ENCODE measurements at places on chromosomes 1 and 21.

DNA sequence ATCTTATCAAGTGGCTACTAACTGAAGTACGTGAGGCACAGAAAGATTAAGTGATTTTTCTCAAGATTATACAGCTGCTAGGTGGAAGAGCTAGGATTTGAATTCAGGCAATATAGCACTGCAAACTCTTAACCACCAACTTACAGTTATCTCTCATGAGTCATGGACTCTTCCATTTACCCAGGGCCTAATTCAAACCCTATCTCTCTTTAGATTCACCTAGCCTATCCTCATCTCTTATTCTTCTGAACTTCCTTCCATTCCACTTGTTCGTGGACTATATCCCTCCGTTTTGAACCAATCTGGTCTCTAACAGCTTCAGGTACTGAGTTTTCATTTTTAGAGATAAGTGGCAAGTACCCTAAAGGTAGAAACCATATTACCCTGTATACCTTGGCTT lies 92.8 kb upstream of the DMRTA2 start:
- DNase-seq, result no peak

DNA sequence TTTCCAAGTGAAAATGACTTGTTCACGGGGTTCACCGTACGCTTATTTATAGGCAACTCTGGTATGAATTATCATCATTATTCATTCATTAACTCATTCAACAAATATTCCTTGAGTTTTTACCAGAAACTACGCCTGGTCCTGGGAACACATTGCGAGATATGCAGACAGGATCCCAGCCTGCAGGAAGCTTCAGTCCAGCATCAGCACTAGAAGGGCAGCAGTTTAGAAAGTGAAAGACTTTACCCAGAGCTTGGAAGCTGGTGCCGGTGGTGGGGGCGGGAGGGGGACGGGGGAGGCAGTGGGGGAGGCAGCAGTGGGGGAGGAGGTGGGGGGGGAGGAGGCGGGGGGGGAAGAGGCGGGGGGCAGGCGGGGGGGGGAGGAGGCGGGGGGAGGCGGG lies 55.9 kb downstream of the SETD4 start:
- DNase-seq, result no peak

- DNase-seq, result no peak
Measured at GRCh38 chr21:26087223-26087918, 83.2 kb downstream of the APP start.

DNA sequence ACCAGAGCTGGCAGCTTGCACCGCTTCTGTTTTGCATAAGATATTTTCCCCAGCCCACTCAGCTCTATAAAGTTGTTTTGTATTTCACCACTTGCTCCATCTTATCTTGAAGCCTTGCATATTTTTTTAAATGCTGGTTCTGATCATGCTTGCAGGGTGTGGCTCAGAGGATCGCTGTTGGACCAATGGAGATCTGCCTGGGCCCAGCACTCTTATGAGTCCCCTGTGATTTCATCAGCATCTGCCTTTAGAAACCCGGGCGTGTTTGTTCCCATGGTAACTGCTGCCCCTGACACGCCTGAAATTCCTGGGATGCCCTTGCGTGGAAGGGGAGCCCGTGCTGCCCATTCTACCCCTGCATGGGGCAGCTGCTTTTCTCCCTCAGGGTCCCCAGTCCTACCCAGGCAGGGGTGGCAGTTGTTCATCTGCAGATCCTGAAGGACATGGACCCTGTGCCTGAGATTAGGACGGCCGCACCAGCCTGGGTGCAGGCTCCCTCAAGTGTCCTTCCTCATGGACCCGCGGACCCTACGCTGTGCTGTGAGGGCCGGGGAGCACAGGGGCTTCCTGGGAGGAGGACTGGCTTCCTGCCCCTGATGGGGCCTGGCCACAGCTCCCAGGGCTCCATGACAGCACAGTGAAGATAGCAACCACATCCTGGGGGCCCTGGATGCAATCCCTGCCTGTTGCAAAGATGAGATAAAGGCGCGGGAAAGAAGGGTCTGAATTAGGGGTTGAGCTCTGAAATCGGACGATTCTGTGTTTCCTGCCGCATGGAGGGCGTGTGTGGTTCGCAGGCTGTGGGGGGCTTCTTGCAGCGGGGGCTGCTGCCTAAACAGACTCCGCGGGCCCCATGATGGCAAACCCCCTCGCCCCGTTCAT lies 226.5 kb downstream of the SDCCAG8 start:
- DNase-seq, result no peak

- DNase-seq, result no peak
Measured at GRCh38 chr1:201221201-201221846, 30.7 kb downstream of the IGFN1 start.

GRCh38 chr1:92989936-92990583 lies 28.8 kb upstream of the DIPK1A start:
- no peak for DNase-seq

DNA sequence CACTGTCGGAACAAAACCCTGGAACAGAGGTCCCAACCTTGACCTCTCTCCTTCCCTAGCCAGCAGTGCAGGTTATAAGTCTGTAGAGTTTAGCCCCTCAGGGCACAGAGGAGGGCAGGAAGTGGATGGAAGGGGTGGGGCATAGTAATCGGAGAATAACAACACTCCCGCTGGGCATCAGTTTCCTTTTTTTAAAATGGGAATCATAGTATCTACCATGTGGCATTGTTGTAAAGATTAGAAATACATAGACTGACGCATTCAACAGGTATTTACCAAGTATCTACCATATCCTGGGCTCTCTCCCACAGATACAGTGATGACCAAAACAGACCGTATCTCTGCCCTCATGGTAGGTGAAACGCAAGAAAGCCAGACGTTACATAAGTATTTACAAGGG lies 24.9 kb upstream of the ATF3 start:
- DNase-seq, result no peak

DNA sequence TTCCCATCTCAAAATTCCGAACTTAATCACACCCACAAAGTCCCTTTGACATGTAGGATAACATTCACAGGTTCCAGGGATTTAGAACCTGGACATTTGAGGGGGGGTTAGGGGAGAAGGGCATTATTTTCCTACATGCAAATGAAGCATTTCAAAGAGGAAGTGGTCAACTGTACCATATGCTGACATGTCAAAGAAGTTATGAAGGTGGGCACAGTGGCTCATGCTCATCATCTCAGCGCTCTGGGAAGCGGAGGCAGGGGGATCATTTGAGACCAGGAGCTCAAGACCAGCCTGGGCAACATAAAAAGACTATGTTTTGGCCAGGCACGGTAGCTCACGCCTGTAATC lies 35.7 kb downstream of the PTP4A2 start:
- no peak for DNase-seq
